ENCODE measurements at places on chromosomes 7 and 10.
A peak's percentile ranks its signal among the peaks of the same experiment; 100 is the strongest.

GRCh38 chr10:25304606-25305005 is 129.8 kb downstream of the GPR158 start:
- no peak for DNase-seq

DNA sequence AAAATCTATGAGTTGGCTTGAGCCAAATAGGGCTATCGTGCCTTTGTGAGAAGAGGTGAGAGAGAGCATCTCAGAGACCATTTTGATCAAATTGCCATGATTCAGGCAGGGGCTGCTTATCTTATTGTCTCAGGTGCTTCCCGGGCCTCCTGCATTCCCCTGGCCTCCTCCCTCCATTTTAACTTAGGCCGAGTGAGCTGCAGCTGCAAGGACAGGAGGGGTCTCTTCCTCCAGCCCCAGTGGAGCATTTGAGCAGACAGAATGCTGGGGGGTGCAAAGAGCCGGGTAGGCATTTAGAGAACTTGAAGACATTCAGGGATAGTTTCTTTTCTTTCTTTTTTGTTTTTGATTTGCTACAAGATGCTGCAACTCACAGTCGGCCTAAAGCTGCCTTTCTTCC is 59.0 kb downstream of the BUB3 start:
- DNase-seq = no peak

- DNase-seq = peak; percentile 87
Observed at GRCh38 chr7:45921699-45922519, 837 bp upstream of the IGFBP3 start.

DNA sequence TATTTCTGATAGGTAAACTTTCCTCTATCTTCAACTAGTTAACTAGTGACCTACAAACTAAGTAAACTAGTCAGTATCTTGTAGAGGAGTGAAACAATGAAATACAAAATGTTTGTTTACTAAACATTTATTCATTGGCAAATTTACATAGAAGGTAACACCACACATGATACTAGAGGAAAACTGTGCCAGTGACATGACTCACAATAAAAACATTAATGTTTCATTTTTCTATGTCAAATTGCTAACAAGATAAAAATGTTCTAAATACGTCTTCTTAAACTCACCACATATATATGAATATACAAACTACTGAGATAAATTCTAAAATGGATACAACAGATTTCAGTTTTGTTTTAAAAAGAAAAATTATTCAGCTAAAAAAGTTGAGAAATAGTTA is 471.3 kb downstream of the PARD3 start:
- DNase-seq = no peak

DNA sequence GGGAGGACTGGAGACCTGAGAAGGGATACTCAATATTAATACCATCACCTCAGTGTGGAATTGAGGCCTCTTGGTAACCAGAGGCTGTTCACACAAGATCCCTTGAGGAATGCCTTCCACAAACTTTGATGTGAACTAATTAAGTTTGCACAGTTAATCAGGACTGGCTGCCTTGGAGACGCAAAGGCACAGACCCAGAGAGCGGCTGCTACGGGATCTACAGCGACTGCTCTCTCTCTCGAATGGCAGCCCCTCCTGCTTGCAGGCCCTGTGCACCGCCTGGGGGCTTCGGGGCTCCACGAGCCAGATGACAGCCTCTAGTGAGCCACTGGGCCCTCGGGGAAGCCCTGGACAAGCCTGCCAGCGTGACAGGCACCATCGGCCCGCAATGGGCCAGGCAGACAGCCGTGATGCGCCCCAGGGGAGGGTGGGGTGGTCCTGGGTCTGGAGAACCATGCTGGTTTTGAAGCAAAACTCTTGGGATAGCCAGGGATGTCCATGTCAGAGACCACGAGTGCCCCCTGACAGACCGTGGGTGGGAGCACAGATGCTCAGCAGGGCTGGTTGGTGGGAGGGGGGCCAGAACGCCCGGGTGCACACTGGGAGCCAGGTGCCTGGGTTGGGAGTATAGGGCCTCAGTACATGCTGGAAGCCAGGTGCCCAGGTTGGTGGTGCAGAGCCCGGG is 195.6 kb downstream of the ELFN1 start:
- DNase-seq = no peak

DNA sequence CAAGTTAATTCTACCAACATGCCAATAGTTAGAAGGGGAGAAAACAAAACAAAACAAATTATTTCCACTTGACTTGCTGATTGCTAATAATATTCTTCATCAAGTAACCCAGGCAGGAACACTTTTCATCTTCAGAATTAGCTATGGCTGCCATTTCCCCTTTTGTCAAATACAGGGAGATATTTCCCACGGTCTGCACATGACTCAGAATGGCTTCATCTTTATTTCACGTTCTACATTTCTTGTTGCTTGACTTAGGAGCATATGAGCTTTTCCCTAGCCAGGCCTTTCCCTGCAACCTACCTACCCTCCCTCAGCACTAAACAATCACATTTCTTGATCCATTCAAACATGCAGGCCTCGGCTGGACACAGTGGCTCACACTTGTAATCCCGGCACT is 6.5 kb downstream of the CPVL start:
- no peak for DNase-seq

DNA sequence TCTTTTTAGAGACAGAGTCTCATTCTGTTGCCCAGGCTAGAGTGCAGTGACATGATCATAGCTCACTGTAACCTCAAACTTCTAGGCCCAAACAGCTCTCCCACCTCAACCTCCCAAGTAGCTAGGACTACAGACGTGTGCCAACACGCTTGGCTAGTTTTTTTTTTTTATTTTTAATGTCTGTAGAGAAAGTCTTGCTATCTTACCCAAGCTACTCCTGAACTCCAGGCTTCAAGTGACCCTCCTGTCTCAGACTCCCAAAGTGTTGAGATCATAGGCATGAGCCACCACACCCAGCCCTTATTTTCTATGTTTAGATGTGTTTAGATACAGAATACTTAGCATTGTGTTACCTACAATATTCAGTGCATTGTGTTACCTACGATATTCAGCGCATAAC is 46.4 kb downstream of the KMT2E start:
- DNase-seq = no peak

GRCh38 chr10:131027256-131027655 is 284.3 kb downstream of the TCERG1L start:
- DNase-seq = no peak

DNA sequence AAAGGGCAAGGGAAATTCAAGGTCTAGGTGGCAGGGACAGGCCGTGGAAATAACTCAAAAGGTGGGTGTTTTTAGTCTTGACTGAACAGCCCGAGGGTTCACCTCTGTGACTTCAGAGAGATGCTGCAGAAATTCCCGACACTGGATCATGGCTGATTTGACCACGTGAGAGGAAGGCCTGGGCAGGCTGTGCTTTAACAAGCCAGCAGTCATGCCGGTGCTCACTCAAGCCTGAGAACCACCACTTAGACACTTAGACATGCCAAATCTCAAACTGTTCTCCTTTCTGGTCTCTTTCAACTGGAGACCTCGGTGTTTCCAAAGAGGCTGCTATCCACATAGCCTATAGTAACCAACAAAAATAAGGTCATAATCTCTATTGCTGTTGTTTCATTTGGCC is 15.4 kb downstream of the TECTB start:
- DNase-seq = no peak

DNA sequence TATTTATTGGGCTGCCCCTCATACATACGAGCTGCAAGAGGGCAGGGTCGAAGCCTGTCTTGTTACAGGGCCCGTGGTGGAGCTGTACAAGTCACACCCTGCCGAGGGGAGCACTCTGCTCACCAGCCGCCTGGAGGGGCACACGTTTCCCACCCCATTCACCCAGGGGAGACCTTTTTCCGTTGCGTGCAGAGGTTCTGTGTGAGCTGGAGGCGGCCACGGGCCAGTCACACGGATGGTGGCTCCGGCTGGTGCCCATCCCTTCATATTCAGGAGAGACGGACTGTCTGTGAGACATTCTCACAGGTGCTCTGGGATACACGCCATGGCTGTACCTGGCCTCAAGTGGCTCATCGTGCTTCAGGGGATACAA is 47.9 kb upstream of the FAM20C start:
- no peak for DNase-seq

DNA sequence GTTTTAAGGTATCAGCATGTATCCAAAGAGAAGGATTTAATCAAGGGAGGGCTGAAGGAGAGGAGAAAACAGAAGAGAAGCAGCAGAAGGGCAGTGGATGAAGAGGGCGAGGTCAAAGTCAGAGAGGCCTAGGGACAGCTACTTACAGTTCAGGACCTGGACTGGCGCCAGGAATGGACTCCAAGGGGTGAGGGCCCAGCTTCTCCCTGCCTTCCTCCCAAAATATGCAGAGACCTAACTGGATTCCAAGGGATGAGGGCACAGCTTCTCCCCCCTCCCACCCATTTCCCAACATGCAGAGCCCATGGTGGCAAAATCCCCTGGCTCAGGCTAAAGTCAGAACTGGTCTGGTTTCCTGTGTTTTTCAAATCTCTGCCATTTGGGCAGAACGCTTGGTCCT is 3.4 kb upstream of the TCF7L2 start:
- no peak for DNase-seq

DNA sequence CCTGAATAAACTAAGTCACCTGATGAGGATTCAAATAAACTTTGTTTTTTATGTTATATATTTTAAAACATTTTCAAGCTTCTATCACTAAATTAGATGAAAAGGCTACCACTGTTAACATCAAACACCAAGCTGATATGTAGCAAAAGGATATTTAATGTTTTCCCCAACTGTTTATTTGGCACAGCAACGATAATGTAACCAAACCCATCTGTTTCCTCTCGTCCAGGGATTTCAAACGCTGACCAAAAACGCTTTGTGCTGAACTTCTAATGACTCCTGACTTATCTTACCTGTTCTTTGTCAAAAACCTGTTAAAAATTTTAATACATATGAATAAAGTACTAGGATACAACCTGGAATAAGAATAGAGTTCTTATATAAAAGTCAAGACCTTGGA is 30.5 kb downstream of the DCLRE1A start:
- no peak for DNase-seq

GRCh38 chr10:72712136-72712535 is 20.2 kb downstream of the MCU start:
- DNase-seq = no peak

DNA sequence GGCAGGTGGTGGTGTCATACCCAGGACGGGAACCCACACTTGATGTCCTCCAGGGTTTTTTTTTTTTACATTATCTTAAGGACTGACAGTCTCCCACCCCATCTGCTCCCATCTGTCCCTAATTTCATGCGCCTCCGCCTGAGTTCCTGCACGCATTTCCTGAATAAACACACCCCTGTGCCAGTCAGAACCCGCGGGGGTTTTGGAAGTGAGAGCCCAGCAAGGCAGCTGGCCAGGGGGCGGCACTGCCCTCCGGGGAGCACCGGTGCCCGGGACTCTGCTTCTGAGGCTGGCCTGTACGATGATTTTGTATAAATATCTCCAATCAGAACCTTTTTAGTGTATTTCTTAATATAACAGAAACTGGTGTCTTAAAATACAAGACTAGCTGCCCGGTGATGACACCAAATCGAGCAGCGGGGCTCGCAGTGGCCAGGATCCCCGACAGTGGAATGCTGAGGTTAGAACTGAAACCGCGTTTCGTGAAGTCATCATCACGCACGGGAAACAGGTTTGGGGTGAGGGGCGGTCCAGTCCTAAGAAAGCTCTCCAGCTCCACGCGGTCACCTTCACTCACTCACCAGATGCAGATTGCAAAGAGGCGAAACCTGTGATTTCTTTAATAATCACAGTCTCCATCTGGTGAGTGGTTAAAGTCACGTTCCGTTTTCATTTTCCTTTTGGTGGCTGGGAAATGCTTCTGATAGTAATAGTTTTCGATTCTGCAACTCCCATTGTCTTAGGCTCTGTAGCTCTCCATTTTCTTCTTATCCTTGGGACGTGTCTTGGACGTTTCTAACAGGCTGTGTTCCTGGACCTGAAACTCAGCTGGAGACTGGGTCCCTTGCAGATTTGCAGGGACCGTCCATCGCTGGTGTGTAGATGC is 19.7 kb downstream of the BNIP3 start:
- DNase-seq = no peak

DNA sequence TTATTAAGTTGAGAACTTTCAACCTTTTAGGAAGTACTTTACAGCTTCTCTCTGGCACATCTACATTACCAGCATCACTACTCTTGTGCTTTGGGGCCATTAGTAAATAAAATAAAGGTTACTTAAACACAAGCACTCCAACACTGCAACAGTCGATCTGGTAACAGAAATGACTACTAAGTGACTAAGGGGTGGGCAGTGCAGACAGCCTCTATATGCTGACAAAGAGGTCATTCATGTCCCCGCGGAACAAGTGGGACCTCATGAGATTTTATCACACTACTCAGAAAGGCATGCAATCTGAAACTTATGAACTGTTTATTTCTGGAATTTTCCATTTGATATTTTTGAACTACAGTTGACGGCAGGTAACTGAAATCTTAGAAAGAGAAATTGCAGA is 111.3 kb upstream of the DNAJB12 start:
- DNase-seq = no peak

GRCh38 chr7:137715121-137715520 is 131.7 kb downstream of the DGKI start:
- no peak for DNase-seq

- DNase-seq = no peak
Observed at GRCh38 chr10:17428351-17429097, 25.9 kb downstream of the ST8SIA6 start.

- no peak for DNase-seq
Observed at GRCh38 chr10:24416248-24416647, 207.3 kb downstream of the KIAA1217 start.

All from left hindlimb (tissue), 1 donor.